Stimulated activated CD4-positive, alpha-beta T cell treated with anti-CD3 and anti-CD28 coated beads, TNF-alpha, amount 100 ng/mL, for 4 hours (primary cell): ENCODE measurements at places on chromosomes 3 and 15.

DNA sequence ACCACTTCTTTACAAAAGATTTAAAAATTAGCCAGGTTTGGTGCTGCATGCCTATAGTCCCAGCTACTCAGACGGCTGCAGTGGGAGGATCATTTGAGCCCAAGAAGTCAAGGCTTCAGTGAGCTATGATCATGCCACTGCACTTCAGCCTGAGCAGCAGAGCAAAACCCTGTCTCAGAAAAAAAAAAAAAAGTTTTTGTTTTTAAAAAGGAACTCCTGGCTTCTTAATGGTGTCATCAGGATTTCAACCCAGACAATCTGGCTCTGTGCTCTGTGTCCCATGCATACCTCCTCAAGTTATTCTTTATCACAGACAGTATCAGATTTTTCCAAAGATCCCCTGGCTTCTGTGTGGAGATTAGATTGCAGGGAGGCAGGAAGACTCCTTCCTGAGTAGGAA, 64.2 kb upstream of the IL12A start:
- DNase-seq = no peak

- no peak for DNase-seq
Measured at GRCh38 chr15:40136470-40137302, 24.2 kb upstream of the BUB1B start.

DNA sequence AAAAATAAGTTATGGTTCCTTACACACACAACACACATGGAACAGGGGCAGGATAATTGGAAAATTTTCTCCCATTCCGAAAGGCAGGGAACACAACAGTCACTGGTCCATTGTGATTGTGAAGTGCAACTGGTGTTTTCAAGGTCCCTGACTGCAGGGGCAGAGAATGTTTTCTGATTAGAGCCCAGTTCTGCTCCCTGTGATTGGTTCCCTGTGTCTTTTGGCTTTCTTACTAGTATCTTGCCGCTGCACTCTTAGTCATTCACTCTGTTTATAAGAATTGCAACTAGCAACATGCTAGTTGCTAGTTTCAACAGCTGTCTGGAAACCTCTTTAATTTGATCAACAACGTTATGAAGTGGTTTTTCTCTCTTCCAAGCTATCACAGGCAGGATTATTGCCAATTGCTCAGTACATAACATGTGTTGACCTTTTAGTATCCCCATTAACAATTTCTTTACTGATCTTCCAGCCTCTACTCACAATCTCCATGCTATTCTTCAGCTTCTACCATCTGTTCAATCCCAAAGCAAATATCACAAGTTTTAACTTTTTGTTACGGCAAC, 177.5 kb downstream of the EPHA6 start:
- no peak for DNase-seq

GRCh38 chr3:153572165-153572564, 410.1 kb downstream of the RAP2B start:
- DNase-seq = no peak

- no peak for DNase-seq
Measured at GRCh38 chr15:73048624-73049295, 3.5 kb upstream of the NEO1 start.

- DNase-seq = no peak
Measured at GRCh38 chr15:65100442-65100841, 14.6 kb downstream of the UBAP1L start.

- DNase-seq = no peak
Measured at GRCh38 chr3:198043119-198043518, 83.1 kb downstream of the LMLN start.

- no peak for DNase-seq
Measured at GRCh38 chr3:132972333-132972732, 65.9 kb upstream of the TMEM108 start.

DNA sequence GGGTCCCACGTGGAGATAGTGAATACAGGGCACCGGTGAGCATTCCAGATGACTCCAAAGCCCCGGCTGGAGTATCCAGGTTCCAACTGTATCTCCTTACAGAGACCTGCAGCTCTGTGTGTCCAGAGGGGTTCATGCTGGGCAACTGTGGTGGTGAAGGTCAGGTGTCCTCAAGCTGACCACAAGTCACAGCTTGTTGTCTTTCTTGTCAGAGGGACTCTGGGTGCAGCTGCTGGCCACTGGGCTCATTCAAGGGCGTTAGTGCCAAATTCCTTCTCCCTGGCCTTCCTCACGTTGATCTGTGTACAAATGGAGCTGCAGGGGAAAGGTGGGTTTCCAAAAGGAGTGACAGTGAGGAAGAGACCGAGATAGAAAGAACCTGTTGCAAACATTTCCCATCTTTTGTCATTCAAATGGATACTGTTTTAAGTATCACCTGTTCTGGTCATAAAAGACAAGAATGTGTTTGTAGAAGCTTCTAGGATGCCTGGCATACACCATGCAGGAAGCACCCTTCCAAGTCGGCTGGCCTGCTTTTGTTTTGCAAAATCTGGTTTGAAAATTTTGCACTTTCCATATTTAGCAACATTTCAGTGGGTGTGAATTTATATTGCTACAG, 52.5 kb downstream of the CEMIP start:
- no peak for DNase-seq

DNA sequence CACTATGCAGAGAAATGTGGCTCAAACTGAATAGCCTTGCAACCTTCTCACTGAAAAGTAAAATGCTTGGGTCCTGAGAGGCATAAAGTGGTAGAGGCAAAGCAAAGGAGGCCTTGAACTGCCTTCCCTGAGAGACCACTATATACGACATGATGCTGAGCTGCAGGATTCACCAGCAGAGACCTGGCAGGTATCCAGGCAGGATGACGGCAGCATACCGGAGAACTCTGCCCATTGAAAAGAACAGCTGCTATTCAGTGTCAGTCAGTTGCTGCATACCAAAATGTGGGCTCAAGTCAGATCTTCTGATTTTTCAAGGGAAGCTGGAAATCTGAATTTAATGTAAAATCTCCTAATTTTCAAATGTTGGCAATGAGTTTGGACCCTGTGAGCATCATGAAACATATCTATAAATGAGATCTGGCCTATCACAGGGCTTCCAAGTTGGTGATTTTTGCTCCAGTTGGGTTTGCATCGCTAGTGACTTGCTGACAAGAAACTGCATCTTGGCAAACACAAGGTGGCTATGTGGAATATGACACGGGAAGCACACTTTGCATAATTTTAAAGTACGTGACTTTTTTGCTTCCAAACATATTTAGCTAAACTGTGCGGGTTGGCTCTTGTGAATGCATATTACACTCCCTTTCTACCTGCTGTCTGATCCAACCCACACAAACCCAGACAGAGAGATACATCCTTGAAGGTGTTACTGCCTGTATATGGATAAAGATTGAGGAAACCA, 529.0 kb downstream of the AGBL1 start:
- DNase-seq = no peak

DNA sequence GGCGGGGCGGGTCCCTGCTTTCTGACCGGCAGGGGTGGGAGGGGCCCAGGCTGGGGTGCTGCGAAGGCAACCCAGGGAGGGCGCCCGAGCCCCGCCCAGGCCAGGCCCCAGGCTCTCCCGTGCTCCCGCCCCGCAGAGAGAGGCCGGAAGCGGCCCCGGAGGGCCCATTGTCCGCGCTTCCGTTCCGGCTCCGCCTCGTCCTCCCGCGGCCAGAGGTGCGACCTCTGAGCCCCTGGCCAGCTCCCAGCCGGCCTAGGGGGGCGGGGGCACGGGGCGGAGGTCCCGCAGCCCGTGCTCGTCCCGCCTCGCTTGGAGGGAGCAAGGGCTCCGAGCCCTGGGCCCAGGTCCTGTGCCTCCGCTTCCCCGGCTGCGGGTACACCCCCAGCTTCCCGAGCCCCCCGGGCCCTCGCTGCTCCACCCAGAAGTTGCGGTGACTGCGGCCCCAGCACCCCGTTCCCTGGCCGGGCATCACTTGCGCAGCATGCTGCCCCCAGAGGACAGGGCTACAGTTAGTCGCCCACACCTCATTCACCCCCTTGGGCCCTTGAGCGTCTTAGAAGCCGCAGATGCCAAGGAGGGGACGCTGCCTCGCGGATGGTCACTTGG, 20.4 kb upstream of the PLXND1 start:
- DNase-seq = no peak

DNA sequence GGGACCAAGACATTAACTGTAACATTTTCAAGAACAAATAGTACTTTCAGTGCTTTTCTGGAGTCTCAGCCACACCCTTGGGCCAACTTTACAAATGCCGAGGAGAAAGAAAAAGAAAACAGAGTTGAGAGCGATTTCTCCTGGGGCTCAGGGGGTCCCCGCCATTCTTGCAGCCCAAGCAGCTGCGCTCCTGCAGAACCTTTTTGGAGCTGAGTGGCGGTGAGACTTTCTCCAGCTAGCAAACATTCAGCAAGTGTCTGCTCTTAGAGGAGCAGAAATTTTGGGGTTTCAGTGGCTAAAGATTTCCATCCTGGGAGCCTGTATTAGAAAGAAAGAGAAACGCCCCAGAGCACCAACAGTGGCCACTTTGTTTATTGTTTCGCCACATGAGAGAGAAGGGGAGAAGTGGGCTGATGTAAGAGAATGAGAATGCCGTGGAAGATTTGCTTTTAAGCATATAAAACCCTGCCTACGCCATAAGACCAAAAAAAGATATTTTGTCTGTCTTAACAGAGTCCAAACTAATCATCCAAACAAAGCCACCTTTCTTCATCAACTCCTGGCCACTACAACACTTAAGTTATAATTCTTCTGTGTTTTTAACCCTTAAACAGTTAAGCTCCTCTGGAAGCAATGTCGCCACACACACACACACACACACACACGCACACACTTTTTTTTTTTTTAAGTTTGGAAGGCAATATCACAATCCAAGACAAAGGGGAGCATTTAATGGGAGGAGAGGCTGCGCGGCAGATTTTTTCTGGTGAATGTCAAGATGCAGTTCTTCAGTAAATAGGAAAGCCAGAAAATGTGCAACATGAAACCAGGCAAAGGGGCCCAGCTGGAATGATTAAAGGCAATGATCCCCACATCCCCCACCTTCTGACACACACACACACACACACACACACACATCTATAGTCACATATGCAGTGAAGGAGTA, 19.2 kb downstream of the EID1 start:
- no peak for DNase-seq

DNA sequence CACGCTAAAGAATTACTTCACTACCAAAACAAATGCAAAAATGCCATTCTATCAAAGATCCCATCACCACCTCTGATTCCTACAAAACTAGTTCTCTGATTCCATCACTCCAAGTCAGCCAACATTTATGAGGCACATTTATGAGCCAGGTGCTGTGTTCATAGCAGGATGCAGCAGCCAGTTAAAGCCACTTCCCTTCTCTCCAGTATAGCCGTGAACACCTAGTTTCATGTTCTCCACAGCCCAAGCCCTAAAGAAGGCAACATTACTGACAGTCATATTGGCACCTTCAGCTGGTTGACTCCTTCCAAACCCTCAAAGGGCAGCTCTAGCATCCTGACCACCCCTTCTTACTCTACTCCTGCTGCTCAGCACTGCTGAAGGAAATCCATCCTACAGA, 36.4 kb downstream of the RYK start:
- DNase-seq = no peak

DNA sequence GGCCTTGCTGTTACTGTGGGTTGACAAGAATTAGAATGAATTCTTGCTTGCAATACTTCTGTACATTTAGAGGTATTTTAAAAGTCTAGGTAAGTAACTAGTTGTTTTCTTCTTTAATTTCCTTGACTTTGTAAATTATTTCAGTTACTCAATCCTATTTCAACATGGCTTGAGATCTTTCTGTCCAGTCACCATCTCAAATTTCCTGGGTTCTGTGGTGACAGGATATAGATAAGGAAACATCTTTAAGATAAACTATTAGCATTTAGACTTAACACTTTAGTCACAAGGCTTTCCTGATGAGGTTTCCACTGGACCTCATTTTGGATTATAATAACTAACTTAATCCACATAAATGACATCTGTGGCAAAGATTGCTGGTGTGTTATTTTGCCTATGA, 195.9 kb upstream of the DPH6 start:
- DNase-seq = no peak

DNA sequence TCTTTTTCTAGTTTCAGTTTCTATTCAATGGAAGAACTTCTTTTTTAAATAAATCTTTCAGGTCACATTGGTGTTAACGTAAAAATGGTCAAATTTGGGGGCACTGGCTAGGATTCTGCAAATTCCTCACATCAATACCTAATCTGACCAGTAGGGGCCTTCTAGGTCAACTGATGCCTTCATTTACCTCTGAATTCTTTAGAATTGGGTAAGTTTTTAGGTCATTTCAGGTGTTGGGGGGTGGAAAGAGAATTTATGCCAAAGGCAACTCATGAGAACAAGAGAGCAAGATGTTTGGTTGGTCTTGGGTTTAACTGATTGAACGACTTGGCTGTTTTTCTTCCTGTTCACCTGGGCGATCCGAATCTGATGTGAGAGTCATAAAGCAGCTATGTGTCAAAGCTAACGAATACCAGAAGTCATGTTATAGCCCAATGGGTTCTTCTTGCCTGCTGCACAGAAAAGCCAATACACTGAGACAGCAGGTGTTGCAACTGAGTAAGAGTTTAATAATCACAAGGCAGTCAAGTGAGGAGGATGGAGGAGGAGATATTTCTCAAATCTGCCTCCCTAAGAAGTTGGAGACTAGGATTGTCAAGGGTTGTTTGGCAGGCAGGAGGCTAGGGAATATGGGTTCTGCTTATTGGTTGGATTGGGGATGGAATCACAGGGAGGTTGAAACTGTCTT, 15.3 kb downstream of the LRRC49 start:
- no peak for DNase-seq

GRCh38 chr15:35329521-35329961, 216.4 kb downstream of the DPH6 start:
- DNase-seq = no peak

GRCh38 chr3:173993299-173993698, 595.8 kb downstream of the NLGN1 start:
- DNase-seq = no peak

DNA sequence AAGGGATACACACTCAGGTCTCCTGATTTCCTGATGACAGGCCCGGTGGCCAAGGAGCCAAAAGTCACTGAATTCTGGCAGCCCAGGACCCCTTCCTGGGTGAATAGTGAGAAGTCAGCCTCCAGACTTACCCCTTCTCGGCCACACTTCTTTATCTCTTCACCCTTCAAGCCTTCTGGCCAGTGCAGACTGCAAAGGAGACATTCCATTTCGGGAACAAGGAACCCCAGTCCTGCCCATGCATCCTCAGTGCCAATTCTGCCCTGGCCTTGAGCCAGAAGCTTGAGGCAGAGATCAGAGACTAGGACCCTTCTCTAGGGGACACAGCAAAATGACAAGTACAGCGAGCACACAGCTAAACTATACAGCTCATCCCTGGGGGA, 28.8 kb downstream of the GRAMD2A start:
- no peak for DNase-seq

- no peak for DNase-seq
Measured at GRCh38 chr3:124558991-124559845, 171.0 kb upstream of the UMPS start.

- DNase-seq = no peak
Measured at GRCh38 chr3:192332386-192333291, 394.7 kb downstream of the FGF12 start.

- no peak for DNase-seq
Measured at GRCh38 chr3:13045904-13046568, 27.2 kb downstream of the IQSEC1 start.

- DNase-seq = no peak
Measured at GRCh38 chr3:116164039-116164438, 281.2 kb downstream of the LSAMP start.
